Breast epithelium (tissue), 4 donors: ENCODE measurements at places on chromosomes 5 and 9.

DNA sequence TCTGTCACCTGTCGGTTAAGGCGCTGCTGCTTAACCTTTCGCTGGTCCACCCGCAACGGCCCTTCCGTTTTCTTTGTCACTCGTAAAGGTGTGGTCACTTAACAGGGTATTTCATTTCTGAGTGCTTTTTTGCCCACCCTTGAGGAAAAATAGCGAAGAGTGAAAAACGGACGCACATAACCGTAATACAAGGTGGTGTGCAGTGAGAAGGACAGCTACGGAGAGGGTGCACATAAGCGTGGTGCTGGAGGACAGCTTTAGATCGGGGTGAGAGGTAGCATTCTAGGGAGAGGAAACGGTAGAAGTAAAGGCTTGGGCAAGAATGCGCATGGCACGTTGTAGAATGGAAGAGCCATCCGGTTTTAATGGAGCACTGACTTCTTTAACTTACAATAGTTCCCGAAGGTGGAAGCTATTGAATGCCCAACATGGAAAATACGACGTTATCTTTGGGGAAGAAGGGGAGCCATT, 761 bp downstream of the CCT5 start:
- no peak for DNase-seq

DNA sequence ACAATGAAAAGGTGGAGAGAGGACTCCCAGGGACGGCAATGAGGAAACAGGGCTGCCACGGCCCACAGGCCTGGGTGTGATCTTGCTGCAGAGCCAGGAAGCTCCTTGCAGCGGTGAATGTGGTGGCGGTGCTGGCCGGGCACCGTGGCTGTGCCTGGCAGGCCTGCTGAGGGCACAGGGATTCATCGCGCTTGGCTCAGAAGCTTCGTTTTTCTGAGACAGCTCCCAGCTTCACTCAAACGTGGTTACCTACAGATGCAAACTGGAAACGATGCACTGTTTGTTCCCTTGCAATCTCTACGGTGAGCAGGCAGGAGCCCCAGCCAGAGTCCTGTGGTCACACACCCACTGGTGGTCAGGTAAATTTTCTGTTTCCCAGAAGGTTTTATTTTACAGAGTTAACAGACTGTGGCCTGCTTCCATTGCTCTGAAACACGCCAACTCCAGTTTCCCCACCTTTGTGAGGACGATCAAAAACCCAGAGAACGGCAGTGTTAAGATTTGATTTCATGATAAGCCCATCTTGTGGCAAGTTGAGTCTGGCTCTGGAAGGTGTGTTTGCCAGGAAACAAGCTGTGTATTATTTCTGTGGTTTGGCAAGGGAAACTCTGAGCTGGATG, 183.9 kb downstream of the AUH start:
- no peak for DNase-seq

DNA sequence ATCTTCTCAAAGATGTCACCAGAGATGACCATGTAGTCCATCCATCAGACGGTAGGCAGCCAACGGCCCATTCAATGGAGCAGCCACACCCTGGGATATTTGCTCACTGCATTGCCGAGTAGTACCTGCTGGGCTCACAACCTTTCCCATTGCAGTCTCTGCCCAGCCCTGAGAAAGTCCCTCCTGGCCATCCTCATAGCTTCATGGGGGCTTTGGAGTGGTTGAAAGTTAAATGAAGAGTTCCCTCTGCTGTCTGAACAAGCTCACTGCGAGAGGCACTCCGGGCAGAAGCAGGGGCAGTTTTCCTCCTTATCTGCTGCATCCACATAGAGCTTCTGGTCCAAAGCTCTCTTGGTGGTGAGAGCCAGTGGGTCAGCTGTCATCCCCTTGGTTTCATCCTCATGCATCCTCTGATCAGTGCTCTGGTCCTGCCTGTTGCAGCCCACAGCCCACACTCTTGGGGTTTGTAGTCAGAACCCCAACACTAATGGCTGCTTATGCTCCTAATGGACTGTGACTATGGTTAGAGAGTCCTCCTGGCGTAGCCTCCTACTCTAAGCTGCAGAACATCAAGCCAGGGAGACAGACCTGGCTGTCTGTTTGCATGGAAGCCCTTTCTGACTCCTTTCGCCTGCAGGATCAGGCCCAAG, 23.3 kb downstream of the TNFSF8 start:
- DNase-seq, result no peak

GRCh38 chr5:42645138-42645537, 111.5 kb upstream of the CCDC152 start:
- no peak for DNase-seq

DNA sequence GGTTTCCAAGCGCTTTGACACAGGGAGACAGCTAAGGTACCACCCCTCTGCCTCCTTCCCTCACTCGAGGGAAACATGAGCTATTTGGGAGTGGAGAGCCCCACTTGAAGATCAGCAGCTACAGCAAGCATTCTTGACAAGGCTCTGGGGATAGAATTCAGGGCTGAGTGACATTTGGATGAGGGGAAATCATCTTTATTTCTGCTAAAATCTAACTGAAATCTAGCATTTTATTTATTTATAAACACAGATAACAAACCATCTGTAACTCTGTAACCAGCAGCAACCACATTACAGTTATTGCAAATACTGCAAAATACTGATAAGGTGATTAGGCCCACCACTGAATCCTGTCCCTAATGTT, 22.4 kb downstream of the RNF130 start:
- no peak for DNase-seq

- no peak for DNase-seq
These were observed 19.5 kb downstream of the PBX3 start for GRCh38 chr9:125766468-125767221.
